ENCODE measurements at places on chromosomes 1 and 21.

GRCh38 chr1:61285371-61285885, 203.1 kb downstream of the NFIA start:
- DNase-seq, result no peak

DNA sequence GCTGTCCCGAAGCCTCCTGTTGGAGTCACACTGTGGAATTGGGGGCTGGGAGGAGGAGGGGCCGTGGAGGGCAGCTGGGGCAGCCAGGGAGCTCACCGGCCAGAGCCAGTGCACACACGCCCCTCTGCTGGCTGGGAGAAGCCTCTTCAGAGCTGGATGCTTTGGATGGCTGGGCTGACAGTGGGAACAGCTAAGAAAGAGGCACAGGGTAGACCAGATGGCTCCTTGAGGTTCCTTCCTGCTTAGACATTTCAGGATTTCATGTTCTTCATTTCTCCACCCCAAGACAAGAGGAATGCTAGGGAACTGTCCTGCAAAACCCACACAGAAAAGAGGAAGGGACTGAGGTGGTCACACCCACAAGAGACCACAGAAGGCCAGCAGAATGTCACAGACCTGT, 254.8 kb upstream of the VAMP3 start:
- no peak for DNase-seq

GRCh38 chr1:98386675-98387440, 274.7 kb upstream of the SNX7 start:
- DNase-seq, result no peak

DNA sequence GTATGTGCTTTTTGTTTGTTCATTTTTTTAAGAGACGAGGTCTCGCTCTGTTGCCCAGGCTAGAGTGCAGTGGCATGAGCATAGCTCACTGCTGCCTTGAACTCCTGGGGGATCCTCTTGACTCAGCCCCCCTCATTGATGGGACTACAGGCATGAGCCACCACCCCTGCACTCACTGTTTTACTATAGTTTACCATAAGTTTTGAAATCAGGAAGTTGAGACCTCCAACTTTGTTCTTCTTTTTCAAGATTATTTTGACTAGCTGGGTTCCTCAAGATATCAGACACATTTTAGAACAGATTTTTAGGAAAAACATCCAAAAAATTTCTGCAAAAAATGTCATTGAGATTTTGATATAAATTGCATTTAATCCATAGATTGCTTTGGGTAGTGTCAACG, 120.4 kb upstream of the FGGY start:
- no peak for DNase-seq

DNA sequence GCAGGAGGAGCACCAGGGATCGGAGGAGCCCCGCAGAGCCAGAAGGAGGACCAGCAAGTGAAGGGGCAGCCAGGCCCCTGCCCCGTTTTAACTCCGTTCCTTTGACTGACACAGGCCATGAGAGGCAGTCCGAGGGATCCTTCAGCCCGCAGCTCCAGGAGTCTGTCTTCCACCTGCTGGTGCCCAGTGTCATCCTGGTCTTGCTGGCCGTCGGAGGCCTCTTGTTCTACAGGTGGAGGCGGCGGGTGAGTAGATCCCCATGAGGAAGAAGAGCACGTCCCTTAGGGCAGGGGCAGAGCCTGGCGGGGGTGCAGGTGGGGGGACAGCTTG, 13.3 kb downstream of the CSF1 start:
- DNase-seq, result no peak

DNA sequence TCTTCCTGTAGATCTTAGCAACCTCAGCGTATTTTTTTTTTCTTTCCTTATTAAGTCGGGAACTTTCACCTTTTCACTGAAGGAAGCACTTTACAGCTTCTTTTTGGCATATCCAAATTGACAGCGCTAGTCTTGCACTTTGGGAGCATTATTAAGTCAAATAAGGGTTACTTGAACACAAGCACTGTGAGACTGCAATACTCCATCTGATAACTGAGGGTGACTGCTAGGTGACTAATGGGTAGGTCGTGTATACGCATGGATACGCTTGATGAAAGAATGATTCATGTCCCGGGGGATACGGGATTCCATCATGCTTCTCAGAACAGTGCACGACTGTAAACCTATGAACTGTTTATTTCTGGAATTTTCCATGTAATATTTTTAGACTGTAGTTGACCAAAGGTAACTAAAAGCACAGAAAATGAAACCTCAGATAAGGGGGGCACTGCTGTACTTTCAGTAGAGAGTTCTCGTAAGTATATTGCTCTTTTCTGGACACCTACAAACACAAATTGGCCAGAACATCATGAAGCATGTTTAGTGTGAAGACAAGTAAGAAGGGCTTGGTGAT, 364.7 kb downstream of the SMYD3 start:
- no peak for DNase-seq

All from CD4-positive, alpha-beta T cell treated with Interleukin-4 for 4 hours (primary cell).